ENCODE measurements at places on chromosomes 13 and 19. TPM values are rescaled to one million over a fixed set of nuclear protein-coding genes. Genes with fewer than 3 reads are reported as not detected.

RFPL4A gene
- polyA plus RNA-seq: not detected

ZNF460 gene
- 0.45 TPM for polyA plus RNA-seq

VAV1 gene
- 1.0 TPM for polyA plus RNA-seq

PBX4 gene
- 4.0 TPM for polyA plus RNA-seq

FAM174C gene
- 83.4 TPM for polyA plus RNA-seq

ANKLE1 gene
- 0.23 TPM for polyA plus RNA-seq

CD177 gene
- 0.42 TPM for polyA plus RNA-seq

ZNF112 gene
- polyA plus RNA-seq: 2.8 TPM

KIR2DL4 gene
- polyA plus RNA-seq: not detected

ZNF154 gene
- polyA plus RNA-seq: 3.4 TPM

FFAR2 gene
- 0.30 TPM for polyA plus RNA-seq
